Mesothelial cell of epicardium (in vitro differentiated cells): ENCODE measurements at places on chromosomes 3 and 15.

- no peak for DNase-seq
Measured at GRCh38 chr3:147572970-147573340, 163.8 kb downstream of the ZIC1 start.

DNA sequence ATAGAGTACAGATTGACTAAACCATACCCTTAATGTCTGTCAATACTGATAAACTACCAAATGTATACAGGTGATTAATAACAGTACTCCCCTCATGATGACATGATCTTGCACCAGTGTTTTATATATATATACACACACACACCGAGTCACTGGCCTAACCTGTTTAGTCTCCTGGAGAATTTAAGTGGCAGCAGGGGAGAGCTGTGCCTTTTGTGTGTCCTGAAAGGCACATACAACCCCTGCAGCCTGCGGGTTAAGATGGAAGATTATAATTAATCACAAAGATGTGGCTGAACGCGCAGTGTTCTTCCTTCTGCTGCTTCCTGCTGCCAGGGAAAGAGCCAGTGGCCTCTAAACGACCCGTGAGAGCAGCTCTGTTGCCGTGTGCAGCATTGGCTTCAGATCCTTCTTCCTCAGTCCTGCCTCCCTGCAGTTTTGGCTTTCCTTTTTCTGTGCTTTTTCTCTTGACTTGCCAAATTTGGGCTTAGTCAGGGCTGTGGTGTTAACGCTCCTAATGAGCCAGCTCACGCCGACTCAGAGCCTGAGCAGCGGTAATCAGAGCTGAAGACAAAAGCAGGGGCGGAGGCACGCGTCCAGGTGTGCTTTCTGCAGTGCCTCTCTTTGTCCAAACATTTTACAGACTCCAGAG lies 42.5 kb upstream of the UBE3A start:
- DNase-seq: no peak

DNA sequence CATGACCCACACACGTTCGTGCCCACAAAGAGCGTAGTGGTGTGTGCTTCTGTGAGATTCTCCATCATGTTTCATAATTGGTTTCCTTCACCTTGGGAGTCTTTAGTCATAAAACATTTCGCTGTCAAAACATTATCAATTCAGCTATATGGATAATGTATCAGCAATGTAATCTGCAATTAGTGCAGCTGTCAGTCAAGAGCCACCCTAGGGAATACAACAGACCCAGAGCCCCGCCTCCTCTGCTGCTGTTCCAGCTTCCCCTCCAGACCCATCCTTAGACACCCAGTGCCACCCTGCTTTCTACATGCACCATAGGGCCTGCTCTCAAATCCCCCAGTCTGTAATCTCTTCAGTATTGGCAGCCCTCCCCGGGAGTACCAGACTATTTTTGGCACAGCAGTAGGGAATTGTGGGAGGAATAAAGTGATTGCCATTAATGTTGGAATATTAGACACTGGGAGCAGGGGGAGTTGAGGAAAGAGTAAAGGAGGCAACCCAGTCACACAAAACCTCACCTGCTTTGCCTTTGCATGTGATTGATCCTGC lies 31.5 kb upstream of the C3orf80 start:
- no peak for DNase-seq

GRCh38 chr3:87145553-87145952 lies 81.6 kb upstream of the CHMP2B start:
- no peak for DNase-seq

- no peak for DNase-seq
Measured at GRCh38 chr3:138725116-138725515, 109.6 kb downstream of the PIK3CB start.

DNA sequence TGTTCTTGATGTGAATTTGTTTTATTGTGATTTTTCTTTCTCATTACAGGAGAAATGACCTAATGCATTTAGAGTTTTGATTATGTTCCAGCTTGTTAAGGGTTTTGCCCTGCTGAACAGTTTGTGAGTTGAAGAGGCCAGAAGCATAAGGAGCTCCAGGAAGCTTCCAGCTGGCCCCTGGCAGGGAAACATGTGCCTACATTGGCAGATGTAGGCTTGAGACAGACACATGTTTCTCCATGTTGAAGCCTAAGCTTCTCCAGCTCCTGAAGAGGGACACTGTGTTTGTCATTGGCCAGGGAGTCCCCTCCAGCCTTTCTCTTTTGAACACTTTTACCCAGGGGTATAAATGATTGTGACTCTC lies 88.4 kb downstream of the ASB7 start:
- DNase-seq: no peak

DNA sequence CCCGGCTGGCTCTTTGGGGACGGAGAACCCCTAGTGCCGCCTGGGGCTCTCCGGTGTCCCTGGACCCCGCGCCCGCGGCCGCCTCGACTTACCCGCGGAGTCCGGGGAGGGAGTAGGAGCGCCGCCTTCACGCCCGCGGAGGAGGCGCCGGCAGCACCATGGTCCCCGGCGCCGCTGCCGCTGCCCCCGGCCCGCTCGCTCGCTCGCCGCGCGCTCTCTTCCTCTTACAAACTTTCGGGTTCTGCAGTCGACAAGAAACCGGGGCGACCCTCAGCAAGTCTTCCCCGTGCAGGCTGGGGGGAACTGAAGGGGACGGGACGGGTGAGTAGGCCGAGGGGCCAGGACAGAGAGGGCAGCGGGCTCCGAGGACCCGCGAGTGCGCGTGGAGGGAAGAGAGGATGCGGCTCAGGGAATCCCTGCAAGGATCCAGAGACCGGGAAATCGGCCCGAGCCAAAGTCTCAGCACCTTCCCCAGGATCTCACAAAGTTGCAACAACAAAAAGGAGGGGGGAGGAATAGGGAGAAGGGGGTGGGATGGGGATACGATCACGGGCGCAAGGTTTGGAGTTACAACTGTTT lies 2.0 kb downstream of the FOXP1 start:
- DNase-seq: peak; percentile 62

DNA sequence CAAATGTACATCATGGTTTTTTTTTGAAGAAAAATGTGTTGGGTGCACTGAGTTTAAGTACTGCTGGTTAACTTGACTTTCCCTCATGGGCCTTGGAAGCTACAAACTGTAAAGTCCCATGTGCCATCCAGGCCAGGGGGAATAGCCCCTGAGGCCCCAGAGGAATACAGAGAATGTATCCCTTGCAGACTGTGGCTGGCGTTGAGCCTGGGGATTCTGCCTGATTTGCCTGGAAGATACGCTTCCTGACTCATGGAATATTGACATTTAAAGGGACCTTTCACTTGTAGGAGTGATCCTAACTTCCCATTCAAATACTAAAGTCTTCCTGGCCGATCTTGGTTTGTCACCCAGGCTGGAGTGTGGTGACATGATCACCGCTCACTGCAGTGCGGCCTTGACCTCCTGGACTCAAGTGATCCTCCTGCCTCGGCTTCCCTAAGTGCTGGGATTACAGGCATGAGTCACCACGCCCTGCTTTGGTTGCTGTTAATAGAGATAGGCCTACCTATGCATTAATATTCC lies 42.0 kb downstream of the ADAMTSL3 start:
- DNase-seq: no peak

GRCh38 chr15:73902121-73903020 lies 23.9 kb upstream of the LOXL1 start:
- DNase-seq: no peak

GRCh38 chr3:151979906-151980305 lies 106.5 kb downstream of the SUCNR1 start:
- DNase-seq: no peak

GRCh38 chr3:43372809-43373559 lies 86.6 kb downstream of the SNRK start:
- DNase-seq: no peak

DNA sequence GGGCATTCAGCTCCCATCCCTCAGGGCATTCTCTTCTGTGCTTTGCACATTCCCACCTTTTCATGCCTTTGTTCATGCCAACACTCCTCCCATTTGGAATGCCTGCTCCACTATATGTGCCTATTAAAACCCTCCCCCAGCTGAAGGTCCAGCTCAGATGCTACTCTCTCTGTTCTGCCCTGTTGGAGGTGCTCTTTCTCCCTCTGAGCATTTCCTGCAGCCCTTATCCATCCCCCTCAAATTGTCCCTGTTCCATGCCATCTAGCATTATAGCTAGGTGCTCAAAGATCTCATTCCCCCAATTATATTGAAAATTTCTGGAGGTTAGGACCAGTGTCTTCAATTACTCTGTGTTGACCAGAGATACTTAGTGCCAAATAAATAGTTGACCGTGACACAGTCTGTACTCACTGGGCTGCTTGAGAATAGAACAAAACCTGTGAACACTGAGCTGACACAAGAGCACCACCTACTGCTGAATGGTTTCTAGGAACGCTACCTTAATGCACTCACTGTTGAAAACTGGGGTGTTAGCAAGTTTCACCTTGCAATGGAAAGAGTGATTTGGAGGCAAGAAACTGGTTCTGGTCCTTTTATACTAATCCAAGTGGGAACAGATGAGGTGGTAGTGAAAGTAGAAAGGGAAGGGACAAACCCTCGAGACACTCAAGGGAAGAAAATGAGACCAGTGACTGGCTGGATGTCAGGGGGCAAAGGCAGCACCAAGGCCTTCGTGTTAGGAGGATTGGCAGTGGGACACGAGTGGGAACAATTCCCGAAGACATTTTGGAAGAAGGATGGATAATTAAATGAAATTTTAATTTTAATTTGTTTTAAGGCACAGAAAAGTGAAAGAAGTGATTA lies 289.8 kb upstream of the ROPN1 start:
- no peak for DNase-seq
